ENCODE measurements at places on chromosomes 2 and 18.

- no peak for DNase-seq
These were observed 91.0 kb upstream of the RAB6C start for GRCh38 chr2:129888461-129888860.

DNA sequence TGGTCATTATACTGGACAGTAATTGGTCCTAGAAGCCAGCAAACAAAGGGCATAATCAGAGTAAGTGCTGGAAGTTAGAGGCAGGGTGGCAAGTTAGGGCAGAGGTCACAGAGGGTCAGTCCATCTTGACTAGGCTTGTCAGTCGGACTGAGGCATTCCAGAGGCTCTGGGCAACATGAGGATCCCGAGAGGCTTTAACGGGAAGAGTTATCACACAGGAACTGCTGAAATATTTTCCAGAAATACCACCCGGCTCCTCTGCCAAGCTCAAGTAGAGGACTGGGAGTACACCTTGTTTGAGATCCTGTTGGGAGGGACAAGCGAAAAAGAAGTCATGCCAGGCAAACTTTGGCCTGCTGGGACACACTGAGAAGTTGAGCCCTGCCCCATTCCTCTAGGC lies 13.7 kb downstream of the C2orf81 start:
- no peak for DNase-seq

DNA sequence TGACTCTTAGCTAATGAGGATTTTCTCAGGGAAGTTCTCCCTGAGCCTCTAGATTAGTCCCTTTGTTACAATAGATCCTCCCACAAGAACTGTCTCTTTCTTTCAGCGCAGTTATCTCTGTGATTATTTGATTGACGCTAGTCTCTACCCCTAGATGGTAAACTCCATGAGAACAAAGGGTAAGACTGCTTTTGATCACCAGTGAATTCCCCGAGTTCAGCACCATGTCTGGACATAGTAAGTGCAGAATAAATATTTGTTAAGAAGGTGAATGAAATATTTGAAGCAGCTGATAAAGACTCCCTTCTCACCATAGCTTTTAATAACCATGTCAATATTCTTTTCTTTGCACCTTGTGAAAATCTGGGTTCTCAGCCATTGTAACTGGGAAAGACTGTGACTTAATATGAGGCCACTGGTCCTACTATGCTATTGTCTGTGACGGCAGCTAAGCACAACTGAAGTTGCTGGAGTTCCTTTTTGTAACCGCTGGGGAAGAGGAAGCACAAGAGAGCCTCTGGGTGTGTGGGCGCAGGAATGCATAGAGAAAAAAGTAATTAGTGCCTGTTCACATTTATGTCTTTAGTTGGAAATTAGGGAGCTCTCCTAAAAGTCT lies 214.7 kb downstream of the TGIF1 start:
- no peak for DNase-seq

DNA sequence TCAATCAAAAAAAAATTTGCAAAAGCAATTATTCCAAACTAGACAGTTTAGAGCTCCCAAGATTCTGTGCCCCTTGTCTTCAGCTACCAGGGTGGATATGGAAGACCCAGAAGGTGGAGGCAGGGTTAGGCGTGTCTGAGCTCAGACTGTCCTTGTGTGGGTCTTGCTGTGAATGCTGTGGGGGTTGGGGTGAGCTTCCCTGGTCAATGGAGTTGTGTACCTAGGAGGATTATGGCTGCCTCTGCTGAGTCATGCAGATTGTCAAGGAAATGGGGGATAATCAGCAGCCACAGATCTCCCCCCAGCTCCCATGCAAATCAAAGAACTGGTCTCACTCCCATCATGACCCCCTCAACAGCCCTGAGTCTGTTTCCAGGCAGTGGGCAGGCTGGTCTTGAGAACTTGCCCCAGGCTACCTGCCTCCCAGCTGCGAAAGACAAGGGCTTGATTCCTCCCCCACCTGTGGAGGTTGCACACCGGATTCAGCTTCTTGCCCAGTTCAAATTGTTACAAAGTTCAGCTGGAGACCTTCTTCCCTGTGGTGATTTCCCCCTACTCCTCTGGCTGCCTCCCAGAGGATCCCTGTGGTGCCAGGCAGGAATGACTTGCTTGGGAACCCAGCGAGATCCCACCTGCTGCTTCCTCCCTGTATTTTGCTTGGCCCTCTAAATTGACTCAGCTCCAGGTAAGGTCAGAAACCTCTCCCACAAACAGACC lies 77.0 kb downstream of the RAD51AP2 start:
- no peak for DNase-seq

DNA sequence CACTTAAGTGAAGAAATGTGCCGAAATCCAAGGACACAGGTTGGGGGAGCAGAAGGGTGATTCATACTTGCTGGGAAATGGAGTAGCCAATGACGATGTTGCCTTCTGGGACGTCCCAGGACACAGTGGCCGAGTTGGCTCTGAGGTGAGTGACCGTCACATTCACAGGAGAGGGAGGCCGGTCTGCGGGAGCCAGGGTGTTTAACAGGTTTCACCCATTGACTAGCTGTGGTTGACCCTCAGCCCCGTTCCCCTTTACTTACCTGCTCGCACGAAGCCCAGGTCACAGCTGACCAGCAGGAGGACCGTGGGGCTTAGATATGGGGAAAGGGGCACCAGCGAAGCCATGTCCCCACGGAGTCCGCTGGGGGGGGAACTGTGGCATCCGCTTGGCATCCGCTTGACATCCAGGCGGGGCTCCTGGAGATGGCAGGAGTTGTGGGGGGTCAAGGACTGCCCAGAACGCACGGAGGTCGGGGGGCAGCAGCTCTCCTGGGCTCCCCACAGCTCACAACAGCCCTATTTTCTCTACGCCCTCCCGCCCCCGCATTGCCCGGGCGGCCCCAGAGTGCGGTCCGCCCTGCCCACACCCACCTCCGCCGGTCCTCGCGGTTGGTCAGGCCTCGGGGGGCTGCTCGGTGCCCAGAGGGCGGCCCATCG lies 586 bp downstream of the FNDC4 start:
- no peak for DNase-seq

- DNase-seq: peak; percentile 37
These were observed 395.8 kb downstream of the PID1 start for GRCh38 chr2:228875152-228875900.

DNA sequence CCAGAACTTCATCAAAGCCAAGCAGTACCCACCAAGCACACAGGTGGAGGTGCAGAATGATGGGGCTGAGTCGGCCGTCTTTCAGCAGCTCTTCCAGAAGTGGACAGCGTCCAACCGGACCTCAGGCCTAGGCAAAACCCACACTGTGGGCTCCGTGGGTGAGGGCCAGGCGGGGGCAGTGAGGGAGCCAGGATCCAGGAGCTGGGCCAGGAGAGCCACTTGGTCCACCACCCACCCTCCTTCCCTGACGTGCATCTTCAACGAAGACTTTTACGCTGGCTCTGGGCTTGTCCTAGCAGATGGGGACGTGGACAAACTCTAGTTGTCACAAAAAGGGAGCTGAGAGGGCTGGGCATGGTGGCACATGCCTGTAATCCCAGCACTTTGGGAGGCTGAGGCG lies 11.8 kb downstream of the VIL1 start:
- DNase-seq: no peak

DNA sequence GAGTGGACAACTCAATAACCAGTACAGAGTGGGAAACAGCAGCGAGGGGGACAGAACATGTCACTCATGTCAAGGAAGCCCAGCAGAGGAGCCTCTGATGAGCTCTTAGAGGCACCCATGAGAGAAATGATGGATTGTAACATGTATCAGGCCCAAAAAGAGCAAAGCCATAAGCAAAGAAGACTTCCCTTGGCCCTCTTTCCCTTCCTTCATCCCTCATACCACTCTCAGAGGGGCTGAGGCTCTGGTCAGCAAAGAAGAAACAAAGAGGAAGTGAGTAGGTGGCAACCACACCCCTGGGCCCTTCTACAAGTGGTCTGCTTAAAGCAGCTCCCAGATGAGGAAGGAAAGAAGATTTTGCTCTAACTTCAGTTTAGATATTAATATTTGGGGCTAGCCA lies 112.8 kb downstream of the CDC42EP3 start:
- DNase-seq: no peak

GRCh38 chr2:133886735-133887675 lies 318.7 kb upstream of the NCKAP5 start:
- peak; percentile 59 for DNase-seq

DNA sequence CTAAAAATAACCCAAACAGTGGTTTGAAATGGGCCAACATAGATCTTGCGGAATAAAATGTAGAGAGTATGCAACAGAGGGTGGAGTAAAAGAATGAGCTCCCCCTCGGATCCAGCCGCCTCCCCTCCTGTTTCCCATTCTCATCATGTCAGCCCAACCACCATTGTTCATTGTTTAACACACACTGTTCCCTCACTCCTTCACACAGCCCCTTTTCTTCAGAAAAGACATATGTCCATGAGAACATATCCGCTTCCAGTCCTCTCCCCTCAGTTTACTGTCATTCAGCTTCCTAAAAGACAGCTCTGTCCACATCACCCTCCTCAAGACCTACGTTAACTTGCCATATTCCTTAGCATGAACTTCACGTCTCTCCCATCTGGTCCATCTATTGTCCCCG lies 62.9 kb upstream of the SERTAD2 start:
- no peak for DNase-seq

DNA sequence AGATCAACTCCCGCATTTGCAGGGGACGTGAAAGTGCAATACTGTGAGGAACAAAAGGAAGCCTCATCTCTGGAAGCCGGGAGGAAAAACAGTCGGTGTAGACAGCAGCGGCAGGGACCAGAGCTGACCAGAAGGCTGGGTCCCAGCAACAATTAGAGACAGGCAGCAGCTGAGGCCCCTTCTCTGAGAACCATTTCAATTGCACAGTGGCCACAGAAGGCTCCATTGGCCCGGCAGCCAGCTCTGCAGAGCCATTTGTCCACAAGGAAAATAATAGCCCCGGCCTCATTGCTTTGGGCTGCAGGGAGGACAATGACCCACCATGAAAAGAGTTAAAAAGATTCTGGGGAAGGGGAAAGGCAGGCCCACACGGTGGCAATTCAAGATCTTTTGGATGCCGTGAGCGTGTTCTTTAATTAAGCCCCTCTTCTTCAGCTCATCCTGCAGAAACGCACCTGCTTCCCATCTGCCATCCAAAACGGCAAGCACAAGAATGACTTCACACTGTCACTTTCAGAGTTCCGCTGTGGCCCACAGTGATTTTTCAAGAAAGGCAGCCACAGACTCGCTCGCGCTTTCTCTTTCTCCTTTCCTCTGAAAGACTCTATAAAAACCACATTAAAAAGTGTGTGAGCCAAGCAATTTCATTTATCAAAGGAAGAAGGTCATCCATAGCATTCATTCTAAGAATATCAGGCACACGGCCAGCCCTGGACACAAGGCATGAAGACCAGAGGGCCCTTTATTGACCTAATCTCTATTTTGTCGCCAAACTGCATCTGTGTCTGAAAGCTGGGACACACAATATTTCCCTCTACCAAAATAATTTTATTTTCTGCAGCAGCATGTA lies 293.6 kb downstream of the SOX11 start:
- DNase-seq: no peak

- no peak for DNase-seq
These were observed 435.4 kb downstream of the EIPR1 start for GRCh38 chr2:2942225-2942624.

- DNase-seq: peak; percentile 80
These were observed 23.1 kb upstream of the INSIG2 start for GRCh38 chr2:118065015-118065706.

- DNase-seq: peak; percentile 75
These were observed 56.9 kb downstream of the COL4A4 start for GRCh38 chr2:227106845-227107759.

- DNase-seq: no peak
These were observed 73.6 kb downstream of the SPHKAP start for GRCh38 chr2:228107846-228108245.

- DNase-seq: peak; percentile 78
These were observed 4.3 kb upstream of the INO80C start for GRCh38 chr18:35502052-35502451.

DNA sequence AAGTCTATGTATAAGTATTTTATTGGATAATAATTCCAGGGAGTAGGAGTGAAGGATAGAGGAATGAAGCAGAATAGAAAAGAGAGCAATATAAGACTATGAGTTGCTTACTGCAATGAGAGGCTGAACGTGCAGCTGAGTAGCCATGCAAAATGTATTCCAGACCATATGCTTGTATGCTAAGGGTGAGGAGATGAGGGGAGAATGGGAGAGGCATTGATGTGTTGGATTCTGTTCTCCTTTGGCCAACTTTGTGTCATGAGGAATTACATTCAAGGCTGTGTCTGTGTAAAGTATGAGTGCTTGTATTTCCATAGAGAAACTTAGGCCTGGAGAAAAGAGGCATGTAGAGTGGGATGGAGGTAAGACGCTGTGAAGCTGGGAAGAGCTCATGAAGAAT lies 301.8 kb downstream of the ARL6IP6 start:
- no peak for DNase-seq

- DNase-seq: no peak
These were observed 4.3 kb downstream of the GPC1 start for GRCh38 chr2:240439698-240440151.

DNA sequence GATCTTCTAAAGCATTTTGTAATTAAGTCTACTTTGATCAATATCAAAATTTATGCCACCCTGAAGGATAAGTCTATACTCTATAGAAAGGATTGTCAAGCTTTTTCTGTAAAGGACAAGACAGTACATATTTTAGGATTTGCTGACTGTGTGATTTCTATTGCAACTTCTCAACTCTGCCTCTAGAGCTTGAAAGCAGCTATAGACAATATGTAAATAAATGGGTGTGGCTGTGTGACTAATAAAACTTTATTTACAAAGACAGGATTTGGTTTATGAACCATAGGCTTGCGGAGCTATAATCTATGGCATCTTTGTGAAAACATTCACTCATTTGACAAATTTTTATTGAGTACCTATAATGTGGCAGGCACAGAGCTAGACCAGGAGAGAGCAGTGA lies 18.4 kb downstream of the UPP2 start:
- no peak for DNase-seq
